Fibroblast of lung (primary cell): ENCODE measurements at places on chromosomes 3 and 15. TPM values are rescaled to one million over a fixed set of nuclear protein-coding genes. Genes with fewer than 3 reads are reported as not detected.
A peak's percentile ranks its signal among the peaks of the same experiment; 100 is the strongest.

GRCh38 chr15:71677766-71678165 lies 132.6 kb upstream of the NR2E3 start:
- no peak for DNase-seq

DAZL gene
- not detected in 2 replicates for total RNA-seq

GRCh38 chr3:177441813-177442646 lies 244.7 kb upstream of the TBL1XR1 start:
- DNase-seq: peak; percentile 48

DNA sequence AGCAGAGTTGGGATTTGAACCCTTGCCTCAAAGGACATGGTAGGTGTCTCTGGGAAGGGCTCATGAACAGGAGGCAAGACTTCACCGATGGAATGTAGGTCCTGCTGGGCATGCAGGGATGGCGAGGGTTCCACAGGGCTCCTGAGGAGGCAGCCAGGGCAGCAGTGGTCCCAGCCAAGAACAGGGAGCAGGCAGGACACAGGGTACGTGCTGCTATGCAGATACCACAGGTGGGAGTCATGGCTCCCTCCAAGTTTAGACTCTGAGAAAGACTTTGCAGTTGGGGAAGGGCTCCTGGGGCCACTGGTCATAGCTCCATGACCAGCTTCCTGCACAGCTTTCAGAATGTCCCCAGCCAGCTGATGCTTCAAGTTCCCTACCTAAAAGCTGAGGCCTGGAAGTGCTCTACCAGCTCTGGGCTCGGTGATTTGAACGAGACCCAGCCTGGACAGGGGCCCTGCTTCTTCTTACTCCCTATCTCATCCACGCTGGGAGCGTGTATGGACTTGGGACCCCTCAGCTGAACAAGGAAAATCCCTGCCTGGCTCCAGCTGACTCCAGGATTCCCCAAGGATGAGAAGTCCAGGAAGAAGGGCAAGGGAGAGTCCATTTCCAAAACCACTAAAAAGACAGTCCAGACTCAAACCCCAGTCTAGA lies 747 bp downstream of the MYL3 start:
- no peak for DNase-seq

DNA sequence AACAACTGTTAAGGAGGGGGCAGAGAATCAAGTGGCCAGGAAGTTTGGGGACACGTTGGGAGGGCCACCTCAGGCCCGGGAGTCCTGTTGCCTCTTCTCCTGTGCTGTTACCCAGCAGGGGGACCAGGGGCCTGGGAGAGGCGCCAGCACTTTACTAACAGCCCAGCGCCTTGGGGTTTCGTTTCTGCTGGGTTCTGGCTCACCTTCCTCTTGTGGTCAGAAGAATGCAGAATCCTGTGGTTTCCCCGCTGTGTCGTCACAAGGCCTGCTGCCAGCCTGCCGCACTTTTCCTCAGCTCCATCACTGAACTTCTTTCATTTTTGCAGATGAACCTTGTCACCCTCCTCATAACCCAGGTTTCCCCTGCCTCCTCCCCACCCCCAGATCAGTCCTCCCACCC lies 67.7 kb downstream of the SLC30A4 start:
- DNase-seq: peak; percentile 97

GRCh38 chr3:40042752-40043443 lies 233.5 kb downstream of the MYRIP start:
- DNase-seq: peak; percentile 44

RTP3 gene
- total RNA-seq: not detected in 2 replicates

DNA sequence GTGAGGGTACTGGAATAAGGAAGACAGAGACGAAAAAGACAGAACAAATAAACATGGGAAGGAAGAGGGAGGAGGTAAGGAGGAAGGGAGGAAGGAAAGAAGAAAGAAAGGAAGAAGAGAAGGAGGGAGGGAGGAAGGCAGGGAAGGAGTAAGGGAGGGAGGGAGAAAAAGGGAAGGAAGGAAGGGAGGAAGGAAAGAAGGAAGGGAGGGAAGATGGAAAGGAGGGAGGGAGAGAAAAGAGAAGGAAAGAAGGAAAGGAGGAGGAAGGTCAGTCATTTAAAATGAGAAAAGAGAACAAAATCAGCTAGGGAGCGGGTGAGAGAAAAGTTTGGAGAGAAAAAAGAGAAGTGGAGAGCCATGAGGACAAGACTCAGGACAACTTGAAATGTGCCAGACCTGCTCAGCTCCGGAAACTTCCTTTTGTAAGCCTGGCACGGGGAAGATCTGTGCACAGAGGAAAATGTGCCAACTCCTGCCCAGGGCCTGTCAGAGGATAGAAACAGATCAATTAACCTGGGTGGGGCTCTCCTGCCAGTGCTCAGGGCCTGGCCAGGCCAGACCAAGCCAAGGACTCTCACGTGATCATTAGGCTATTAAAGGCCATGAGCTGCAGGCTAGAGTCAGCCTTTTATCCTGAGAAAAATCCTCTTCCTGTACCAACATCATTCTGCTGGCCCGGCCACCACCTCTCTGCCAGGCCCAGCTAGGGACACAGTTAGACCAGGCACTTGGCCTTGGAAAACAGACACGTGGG lies 50.1 kb upstream of the BCL6 start:
- no peak for DNase-seq
